ENCODE measurements at places on chromosomes 5 and 9.

DNA sequence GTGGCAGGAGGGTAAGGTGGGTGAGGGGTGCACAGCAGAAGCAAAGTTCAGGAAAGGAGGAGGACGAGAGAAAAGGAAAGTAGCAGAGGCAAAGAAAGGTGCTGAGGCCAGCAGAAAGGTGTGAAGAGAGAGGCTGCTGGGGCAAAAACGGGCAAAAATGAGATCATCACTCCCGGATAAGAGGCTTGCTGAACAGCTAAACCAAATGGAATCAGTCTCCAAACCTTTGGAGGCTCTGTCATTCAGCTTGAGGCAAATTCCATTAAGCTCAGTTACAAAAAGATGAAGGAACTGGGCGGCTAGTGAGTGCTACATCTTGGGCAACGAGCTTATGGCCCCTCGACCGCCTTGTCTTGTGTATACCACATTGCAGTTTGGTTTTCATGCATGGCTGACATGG, 136.4 kb downstream of the FSTL4 start:
- DNase-seq, result no peak

DNA sequence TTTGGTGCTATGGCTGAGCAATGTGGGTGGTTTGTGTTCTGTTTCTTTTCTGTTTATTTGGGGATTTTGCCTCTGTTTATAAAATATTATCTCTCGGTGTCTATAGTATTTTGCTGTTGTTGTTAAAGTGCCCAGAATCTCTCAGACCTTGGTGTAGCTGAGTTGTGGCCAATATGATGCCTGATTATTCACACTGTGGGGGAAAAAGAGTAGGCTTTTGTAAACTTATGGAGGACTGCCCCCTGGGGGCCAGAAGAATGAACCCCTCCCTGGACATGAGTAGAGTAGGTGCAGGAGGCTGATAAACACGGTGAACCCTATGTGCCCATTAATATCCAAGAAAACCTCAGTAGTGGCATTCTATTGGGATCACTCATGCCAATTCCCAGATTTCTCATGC, 49.0 kb upstream of the DPYSL3 start:
- DNase-seq, result peak; percentile 37

DNA sequence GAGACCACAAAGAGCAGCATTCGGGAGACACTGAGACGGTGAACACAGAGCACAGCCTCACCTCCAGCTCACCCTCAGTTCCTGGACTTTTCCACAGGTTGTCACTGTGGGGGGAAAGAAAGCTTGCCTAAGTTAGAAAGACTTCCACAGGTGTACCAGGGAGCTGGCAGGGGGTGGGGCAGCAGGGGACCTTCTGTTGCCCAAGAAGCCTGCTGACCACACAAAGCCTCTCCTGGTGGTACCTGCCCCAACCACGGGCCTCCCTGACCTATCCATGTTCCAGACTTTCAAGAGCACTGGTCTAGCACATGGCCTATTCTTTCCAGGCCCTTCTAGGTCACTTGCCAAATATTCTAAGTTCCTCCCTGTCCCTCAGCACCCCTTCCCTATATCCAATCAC, 550.8 kb downstream of the BNC2 start:
- DNase-seq, result no peak

DNA sequence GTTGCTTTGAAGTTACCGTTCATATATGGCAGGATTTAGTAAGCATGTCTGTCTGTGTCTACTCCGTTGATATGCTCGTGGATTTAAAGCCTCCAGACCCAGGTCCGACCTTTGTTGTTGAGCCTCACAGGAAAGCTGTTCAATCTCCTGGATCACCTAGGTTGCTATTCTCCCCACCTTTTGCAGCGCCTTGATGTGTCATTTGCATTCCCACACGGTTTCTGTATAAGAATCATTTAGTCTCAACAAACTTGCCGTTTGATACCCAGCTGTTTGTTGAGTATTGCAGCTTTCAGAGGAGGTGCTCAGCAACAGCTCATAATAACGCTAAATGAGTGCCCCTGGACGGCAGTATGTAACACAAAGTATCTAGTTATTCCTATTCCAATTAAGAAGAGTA, 1.2 kb upstream of the ADGRV1 start:
- DNase-seq, result no peak

DNA sequence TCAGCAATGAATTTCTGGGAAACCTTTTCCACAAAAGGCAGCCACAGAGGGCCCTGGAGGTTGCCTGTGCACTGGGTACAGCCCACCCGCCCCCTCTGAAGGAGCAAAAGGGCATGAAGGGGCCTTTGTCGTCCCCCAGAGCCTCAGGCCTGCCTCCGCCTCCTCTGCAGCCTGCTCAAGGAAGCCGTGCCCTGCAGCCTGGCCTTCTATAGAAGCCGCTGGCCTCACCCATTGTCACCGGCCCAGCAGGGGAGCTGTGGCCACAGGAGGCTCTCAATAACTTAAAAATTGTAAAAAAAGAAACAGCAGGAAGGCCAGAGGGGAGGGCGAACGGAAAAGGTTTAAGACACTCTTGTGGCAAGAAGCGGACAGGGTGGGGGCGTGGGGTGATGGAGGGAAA, 213.3 kb downstream of the IRX2 start:
- DNase-seq, result no peak

DNA sequence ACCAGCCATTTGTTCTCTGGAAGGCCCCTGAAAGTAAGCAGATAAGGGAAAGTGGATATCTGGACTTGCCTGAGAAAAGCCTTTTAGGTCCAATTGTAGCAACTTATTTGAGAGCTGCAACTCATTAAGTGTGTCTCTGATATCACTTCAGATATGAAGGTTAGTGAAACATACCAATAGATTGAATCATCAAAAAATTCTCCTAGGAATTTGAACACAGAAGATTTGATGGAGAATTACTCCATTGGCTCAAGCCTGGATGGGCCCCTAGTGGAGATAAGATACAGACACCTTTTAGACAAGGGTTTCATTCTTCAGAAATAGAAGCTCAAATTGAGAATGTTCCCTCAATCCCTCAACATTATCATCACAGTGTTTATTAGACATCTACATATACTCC, 356.7 kb downstream of the NDUFS4 start:
- peak; percentile 62 for DNase-seq

GRCh38 chr9:20930836-20931235, 100.6 kb downstream of the HACD4 start:
- DNase-seq, result no peak

DNA sequence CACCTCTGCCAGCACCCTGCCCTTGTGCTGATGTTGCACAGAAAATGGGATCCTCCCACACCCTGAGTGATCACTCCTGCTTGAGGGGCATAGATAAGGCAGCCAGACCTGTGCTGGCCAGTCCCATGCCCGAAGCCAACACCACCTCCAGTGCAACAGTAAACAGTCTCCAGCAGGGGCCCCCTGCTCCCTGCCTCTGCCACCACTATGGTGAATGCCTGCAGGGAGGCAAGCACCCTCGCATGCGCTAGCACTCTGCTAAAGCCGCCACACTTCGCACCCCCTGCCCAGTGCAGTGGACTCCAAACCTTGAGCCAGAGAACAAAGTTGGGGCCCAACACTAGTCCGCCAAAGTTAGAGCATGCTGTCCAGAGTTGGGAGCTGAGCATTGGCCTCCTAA, 118.7 kb downstream of the PJA2 start:
- no peak for DNase-seq

GRCh38 chr9:105070176-105070575, 142.2 kb upstream of the ABCA1 start:
- DNase-seq, result no peak

GRCh38 chr5:82295959-82296531, 17.9 kb upstream of the RPS23 start:
- no peak for DNase-seq

DNA sequence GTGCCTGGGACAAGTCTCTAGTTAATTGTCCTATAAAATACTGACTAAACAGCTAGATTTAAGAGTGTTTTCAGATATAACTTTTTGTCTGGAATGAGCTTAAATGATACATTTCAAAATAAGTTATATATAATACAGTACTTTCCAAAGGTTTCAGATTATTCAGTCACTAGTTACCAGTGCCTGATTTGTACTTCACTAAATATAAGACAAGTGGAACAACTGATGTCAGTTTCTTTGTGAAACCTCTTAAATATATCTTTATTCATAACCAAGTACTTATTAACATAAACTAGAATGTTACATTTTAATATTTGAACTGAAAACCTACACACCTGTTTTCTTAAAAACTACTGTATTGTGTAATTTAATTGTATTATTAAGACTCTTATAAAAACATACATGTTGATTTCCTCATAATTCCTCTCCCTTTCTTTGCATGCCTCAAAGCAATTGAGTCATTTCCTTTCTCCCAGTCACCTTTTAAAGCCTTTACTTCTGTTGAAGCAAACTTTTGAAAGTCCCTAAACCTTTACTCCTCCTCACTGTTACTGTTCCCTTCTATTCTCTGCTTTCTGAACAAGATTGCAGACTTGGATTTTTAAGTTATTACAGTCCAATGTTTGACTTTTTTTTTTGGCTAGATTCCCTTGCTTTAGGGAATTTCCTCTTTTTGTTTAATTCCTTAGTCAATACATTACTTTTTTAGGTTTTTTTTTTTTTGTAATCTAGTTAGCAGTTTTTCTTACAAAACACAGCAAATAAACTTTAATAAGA, 8.7 kb upstream of the SEMA6A start:
- DNase-seq, result no peak

GRCh38 chr9:112861155-112861554, 29.5 kb downstream of the SLC46A2 start:
- DNase-seq, result no peak

DNA sequence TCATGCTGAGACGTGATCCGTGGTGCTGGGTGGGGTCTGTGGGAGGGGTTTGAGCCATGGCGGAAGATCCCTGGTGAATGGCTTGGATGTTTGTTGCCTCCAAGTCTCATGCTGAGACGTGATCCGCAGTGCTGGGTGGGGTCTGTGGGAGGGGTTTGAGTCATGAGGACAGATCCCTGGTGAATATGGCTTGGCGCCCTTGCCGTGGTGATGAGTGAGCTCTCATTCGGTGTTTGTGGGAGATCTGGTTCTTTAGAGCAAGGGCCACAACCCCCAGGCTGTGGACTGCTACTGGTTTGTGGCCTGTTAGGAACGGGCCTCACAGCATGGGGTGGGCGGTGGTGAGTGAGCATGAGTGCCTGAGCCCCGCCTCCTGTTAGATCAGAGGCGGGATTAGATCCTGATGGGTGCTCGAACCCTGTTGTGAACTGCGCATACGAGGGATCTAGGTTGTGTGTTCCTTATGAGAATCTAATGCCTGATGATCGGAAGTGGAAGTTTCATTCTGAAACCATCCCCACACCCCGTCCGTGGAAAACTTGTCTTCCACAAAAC, 31.2 kb downstream of the NKD2 start:
- DNase-seq, result no peak

- DNase-seq, result no peak
Observed at GRCh38 chr9:32725066-32725860, 58.1 kb upstream of the TMEM215 start.

- no peak for DNase-seq
Observed at GRCh38 chr5:140189977-140190871, 15.2 kb downstream of the CYSTM1 start.

DNA sequence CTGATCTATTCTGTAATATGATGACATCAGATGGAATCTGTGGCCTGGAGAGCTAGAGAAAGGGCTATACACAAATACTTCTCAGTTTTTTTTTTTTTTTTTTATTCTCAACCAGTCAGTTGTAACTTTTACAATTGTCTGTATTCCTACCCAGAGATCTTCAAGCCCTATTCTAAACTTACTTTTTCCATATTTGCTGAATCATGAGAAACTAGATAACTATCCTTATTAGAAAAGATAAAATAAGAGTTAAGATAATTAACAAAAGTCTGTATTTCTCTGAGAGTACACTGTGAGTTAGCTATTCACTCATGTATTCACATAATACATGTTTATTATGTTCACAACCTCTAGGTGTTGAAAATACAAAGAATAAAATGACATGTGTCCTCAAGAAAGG, 1575.9 kb downstream of the EFNA5 start:
- DNase-seq, result no peak

DNA sequence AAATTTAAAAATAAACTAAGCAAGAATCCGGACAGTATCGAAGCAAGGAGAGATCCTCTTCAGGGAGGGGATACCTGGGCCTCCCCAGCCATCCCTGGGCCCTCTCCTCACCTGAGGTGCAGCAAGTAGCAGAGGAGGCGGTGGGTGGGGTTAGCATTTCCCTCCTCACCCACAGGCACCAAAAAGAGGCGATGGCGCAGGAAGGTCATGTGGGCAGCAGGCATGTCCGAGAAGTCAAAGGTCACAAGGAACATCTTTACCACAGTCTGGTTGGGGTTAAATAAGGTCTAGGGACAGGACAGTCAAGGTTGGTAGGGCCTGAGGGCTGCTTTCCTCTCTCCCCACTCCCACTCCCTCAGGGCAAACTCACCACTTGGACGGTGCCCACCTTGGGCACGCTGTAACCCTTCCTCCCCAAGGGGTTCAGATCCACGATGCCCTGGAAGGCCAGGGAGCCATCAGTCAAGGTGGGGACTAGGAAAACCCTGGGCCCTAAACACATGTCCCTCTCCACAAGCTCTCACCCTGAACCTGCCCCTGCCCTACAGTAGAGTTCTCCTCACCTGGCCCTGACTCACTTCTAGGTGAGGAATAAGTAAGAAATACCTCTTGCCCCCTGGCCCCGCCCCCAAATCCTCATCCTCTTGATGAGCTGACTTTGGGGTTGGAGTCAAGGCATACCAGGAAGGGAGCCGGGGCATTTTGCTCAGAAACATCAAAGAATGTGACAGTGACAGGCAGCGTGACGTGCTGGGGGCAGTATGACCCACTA, 2.8 kb upstream of the STOML2 start:
- no peak for DNase-seq

- DNase-seq, result no peak
Observed at GRCh38 chr5:139524446-139524845, 36.7 kb upstream of the UBE2D2 start.

DNA sequence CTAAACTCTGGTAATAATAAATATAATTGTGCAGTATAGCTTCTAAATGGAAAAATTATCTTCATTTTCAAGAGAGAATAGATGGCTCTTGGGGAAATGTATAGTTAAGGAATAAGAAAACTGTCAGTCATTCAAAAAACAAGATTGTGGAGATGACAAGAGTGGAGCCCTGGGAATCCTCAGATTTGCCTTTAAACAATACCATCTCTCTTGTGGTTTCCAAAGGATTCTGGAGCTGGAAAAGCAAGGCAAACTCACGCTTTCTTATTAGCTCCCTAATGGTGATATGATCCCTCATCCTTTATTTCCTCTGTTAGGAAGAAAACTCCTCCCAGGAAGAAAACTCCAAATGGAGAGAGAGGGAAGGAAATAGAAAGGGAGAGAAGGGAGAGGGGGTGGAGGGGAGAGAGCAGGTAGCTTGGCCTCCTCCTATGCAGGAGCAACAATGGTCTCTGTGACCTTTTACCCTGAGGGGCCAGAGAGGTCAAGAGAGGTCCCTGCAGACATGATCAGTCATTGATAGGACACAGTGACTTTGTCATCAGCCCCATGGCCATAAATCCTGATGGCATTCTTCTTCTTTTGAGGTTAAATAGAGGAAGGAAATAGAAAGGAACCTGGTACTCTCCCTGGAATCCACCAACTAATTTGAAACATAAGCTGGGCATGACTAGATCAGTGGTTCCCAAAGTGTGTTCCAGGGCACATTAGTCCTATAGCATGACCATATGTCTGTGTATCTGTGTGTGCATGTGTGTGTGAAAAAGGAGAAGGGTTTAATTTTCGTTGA, 312.2 kb downstream of the ARRDC3 start:
- no peak for DNase-seq

GRCh38 chr5:96427824-96428223, 5.2 kb downstream of the PCSK1 start:
- DNase-seq, result peak; percentile 14

- peak; percentile 75 for DNase-seq
Observed at GRCh38 chr5:172283020-172283861, at the start of gene UBTD2. TSS of gene UBTD2 (minus strand) at chr5:172283764. CDS start at chr5:172283665, 99 bp downstream.

Data from HTR-8/SVneo (cell line).